Cortex of kidney (tissue), 1 donor: ENCODE measurements at places on chromosomes 1 and 21.

GRCh38 chr1:173356191-173356762, 120.9 kb upstream of the PRDX6 start:
- DNase-seq = no peak

DNA sequence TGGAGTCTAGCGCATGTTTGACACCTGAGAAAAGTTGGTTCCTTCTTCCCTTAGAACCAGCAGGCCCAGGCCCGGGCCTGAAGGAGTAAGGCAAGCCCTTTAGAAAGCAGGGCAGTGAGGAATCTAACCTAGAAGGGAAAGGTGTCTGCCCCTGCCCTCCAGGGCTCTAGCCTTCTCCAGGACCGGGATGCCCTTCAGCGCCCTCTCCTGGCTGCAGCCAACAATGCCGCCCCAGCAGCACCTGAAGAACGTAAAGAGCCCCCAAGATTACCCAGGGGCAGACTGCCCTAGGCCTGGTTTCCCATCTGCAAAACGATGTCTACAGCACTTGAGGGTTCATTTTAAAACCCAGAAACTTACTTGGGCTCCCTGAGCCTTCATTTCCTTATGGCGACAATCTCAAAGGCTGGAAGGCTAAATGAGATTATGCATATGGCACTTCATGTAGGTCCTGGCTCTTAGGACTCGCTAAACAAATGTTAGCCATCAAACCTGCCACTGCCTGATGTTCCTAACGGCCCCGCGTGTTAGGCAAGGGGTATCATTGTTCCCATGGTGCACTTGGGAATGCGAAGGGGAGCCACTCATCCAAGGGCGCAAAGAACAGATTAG, 106.7 kb upstream of the KLHDC7A start:
- no peak for DNase-seq

DNA sequence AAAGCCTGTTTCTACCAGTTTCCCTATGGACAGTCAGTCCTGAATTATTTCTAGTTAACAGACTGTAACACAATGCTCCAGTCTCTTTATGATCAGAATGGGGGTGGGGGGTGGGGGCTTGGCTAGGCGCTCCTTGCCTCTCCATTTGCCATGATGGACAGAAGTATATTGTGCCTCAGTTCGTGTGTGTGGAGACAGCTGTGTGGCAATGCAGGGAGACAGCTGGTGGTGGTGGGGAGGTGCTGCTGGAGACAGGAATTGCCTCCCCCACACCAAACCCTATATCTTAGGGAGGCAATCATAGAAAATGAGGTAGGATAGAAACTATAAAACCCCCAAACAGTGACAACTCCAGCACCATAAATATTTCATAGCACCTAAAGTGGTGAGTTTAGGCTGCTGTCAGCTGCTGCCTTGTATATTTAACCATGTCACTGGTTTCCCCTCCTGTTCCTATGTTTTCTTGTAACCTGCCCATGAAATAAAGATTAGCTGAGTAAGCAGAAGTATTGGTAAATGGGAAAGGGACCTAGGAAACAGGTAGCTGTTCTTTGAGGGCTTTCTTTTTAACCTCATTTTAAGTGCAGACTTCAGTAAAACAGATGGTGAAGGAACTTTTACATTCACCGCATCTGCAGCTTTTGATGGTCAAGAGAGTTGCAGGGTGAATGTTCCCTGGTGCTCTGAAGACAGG, 3.4 kb downstream of the PLXNA2 start:
- no peak for DNase-seq

GRCh38 chr21:39527664-39528381, 76.1 kb downstream of the SH3BGR start:
- no peak for DNase-seq

DNA sequence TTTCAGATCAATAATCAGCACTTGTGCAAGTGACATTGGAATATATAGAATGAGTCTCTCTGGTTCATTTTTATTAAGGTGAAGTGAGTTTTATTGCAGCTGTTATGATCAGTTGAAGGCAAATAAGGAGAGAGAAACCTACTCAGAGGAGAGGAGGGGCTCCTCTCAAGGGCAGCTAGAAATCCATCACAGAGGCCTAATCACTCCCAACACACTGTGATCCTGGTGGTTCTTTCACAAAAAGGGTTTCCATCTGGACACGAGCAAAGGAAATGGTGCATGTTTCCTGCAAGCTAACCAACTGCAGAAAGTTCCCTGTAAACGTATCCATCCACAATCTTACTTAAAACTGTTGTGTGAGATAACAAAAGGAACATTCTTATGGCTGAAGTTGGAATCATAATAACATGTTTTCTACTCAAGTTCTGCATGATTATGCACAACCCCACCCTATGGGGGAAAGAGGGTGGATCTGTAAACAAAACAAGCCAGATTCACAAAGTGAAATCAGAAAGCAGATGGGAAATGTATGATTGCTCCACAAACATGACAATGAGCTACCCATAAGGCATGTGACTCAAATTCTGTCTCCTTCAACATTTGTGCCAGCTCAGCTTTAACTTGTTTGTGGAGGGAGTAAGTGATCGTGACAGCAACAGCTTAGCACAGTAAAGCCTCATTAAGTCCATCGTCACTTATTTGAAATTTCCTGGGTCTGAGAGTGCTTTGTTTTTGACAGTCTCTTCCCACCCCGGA, 141.2 kb upstream of the ST6GALNAC5 start:
- DNase-seq = no peak

- no peak for DNase-seq
Measured at GRCh38 chr1:112554411-112554810, 45.6 kb downstream of the WNT2B start.

DNA sequence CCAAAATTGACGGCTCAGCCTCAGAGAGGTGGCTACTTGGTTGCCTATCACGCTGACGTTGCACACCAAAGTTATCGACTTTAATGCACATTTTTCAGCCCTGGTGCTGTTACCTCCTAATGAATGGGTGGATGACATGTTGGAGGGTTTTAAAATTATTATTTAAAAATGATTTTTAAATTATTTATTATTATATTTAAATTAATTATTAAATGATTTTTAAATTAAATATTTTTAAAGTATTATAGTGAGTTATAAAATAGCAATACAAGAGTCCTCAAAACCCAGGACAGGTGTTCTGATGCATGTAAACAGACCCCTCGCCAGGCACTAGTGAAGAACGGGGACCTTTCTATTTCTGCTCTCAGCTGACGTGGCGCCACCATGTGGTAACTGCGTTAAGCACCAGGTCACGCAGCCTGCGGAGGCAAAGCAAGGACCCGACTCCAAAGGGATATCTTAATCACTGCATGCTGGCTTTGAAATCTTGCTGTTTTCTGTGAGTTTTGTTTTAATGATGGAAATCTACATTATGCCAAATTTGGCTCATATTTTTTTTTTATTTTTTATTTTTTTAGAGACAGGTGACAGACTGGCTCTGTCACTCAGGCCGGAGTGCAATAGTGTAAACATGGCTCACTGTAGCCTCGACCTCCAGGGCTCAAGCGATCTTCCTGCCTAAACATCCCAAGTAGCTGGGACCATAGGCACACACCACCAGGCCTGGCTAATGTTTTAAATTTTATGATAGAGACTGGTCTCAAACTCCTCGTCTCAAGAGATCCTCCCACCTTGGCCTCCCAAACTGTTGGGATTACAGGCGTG, 22.6 kb downstream of the CASP9 start:
- DNase-seq = no peak

- DNase-seq = no peak
Measured at GRCh38 chr1:89939059-89939570, 55.8 kb upstream of the ZNF326 start.

DNA sequence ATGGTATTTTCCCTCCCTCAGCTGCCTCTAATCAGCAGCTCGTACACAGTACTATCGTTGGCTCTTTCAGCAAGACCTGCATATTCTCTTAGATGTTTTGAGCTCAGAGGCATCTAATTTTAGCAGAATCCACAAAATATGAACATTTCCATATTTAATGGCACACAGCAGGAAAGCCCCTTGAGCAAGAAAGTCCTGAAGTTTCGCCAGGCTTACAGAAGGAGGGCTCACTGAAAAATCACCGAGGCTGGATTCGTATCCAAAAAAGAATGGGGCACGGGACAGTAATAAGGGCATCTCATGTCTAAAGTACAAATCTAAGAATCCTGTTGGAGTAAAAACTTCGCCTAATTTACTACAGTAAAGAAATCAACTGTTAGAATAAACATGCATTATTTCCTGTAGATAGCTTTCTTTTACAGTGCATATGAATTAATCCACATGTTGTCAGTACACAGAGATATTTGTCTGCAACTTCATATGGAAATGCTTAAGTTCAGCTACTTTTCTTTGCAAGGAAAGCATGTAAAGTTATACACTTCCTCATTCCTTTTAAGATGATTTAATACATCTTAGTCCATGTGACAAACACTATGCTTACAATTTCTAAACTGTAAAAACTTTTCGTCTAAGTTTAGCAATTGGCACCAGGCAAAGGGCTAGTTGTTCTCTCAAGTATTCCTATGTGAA, 1205.3 kb upstream of the ADGRL4 start:
- DNase-seq = no peak

- no peak for DNase-seq
Measured at GRCh38 chr1:53254011-53254640, 15.8 kb upstream of the MAGOH start.
